ENCODE measurements at places on chromosomes 6 and 20.
A peak's percentile ranks its signal among the peaks of the same experiment; 100 is the strongest.

DNA sequence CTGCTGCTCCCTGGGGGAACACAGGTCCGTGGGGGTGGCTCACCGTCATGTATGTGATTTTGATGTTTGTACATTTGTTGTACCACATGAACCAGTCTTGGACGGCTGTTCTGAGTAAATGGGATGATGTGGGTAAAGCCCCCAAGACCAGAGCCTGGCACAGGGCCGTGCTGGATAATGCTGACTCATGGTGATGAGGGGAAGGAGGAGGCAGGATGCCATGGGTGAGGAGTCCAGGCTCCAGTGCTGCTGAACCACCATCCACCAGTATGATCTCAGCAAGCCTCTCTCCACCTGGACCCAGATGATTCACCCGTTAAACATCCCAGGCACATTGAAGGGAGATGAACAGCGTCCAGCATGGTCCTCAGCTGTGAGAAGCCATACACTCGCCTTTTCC, 9.6 kb upstream of the APCDD1L start:
- no peak for DNase-seq

DNA sequence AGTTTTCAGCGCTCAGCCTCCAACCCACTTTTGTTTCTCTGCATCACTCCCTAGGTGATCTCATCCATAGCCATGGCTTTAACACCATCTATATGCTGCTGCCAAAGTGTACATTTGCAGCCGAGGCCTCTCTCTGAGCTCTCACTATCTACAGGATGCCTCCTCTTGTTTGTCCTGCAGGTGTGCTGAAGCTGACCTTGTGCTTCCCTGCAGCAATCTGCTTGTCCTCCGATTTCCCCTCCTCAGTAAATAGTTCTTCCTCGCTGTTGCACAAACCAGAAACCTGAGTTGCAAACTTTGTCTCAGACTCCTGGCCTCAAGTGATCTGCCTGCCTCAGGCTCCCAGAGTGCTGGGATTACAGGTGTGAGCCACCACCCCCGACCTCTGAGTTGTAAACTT, 3.7 kb upstream of the TXNDC5 start:
- no peak for DNase-seq

DNA sequence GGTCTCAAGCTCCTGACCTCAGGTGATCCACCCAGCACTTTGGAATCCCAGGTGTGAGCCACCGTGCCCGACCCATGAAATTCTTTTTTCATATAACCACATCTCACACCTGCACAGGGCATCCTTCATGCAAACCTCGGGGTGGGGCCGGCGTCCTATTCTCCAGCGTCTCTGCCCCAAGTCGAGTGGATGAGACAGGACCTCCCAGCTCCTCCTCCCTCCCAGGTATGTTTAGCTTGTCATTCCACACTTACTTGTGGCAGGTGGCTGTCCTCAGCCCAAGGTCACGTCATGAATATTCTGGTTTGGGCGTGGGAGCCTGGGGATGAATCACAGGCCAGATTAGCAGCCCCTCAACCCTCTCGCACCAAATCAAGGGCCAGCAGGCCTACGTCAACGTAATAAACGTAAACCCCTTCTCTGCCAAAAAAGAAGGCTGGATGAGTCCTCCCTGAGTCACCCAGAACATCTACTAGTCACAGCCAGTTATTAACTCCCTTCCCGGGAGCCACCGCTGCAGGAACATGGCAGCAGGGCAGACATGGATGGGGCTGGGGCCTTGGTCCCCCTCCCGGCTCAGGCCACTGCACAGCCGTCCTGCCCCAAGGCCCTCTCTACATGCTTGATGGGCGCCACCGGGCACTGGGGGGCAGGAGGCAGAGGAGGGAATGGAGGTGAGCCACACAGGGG, 91.7 kb downstream of the YTHDF1 start:
- DNase-seq: no peak

- no peak for DNase-seq
These were observed 110.2 kb upstream of the RREB1 start for GRCh38 chr6:6997263-6998193.

GRCh38 chr6:133340557-133340956, 99.4 kb downstream of the EYA4 start:
- DNase-seq: no peak

DNA sequence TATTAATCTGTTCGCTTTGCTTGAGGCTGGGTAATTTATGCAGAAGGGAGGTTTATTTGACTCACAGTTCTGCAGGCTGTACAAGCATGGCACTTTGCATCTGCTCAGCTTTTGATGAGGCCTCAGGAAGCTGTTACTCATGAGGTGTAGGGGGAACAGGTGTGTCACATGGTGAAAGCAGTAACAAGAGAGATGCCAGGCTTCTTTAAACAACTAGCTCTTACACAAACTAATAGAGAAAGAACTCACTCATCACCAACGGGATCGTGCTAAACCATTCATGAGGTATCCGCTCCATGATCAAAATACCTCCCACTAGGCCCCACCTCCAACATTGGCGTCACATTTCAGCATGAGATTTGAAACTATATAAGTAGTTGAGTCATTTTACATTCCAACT, 34.4 kb upstream of the GCLC start:
- no peak for DNase-seq

GRCh38 chr20:44734938-44735337, 10.7 kb upstream of the KCNK15 start:
- no peak for DNase-seq

DNA sequence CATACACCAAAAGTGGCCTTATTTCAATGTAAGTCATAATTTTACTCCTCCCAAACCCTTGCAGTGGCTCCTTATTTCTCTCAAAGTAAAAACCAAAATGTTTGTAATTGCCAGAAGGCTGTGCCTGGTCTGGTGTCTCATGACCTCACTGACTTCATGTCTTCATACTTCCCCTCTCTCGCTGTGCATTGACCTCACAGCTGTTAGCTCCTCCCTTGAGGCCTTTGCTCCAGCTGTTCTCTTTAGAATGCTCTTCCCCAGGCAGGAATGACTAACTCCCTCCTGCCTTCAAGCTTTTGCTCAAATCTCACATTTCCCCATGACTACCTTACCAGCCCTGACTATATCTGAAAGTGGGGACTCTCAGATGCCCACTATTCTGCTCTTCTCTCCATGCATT, 83.3 kb downstream of the MTFR2 start:
- no peak for DNase-seq

- peak; percentile 88 for DNase-seq
These were observed 10.7 kb upstream of the PLEKHG1 start for GRCh38 chr6:150588888-150589499.

DNA sequence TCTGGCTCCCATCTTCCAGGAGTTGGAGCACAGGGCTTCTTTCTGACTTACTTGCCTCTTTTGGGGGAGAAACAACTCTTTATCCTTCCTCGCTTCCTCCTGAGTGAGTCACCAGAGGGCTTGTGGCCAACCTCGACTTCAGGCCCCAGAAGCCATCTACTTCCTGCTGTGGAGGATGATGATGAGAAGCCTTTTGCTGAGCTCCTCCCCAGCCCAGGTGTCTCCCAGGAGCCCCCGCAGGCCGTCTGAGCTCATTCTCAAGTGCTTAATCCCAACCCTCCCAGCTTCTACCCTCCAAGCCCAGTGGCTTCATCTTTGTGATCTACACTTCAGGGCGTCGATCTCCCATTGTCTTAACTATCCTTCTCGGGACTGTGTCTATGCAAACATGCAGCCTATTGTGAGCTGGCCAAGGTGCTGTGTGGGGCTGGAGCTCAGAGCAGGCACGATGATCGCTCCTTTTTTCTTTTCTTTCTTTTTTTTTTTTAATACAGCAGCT, 27.9 kb downstream of the SDCBP2 start:
- DNase-seq: no peak

- DNase-seq: no peak
These were observed 36.6 kb upstream of the HIVEP1 start for GRCh38 chr6:11975353-11975977.

DNA sequence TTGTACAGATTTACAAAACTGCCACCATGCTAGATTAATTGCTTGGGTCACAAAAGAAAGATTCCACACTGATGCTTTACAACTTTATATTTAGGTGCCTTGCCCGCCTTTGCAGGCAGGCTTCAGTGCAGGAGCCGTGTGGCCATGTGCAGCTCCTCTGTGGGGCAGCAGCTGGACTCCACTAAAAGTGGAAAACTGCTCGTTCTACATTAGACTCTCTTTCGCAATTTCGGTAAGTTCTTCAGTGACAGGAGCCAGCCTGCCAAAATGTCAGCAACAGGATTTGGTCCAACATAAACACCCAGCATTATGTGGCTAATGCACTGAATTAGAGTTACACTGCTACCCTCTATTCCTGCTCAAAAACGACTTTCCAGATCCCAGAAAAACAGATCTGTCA, 174.4 kb upstream of the KCNK16 start:
- no peak for DNase-seq

GRCh38 chr20:46618316-46619100, 32.8 kb downstream of the SLC13A3 start:
- no peak for DNase-seq

- no peak for DNase-seq
These were observed 608.7 kb downstream of the EYS start for GRCh38 chr6:65098349-65098748.

DNA sequence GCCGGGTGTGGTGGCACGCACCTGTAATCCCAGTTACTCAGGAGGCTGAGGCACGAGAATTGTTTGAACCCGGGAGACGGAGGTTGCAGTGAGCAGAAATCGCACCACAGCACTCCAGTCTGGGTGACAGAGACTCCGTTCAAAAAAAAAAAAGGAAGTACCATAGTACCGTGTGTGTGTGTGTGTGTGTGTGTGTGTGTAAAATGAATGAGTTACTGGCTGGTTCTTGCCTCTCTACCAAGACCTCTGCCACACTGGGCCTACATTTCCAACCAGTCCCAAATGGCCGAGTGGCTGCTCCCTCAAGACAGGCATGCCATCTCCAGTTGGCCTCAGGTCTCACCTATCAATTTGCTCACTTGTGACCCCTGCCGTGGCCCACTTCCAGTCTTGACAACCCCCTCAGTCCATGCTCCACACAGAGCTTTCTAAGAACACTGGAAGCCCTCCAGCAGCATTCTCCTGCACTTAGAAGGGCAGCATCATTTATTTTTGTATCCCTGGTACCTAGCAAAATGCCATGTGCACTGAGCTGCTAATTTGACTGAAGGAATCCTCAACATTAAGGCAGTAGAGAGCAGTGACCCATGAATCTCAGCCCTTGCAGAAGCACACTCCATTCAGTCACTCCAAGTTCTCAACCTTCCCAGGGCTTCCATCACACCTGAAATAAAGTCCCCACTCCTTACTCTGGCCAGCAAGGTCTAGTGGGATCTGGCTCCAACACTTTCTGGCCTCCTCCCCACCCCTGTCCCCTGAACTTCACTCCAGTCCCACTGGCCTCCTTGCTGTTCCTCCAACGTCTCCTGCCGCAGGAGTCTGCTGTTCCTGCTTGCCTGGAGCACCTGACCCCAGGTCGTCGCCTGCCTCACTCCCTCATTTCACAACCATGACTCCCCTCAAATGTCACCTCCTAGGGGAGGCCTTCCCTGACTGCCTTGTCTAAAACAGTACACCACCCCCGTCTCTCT, 29.9 kb downstream of the COX4I2 start:
- DNase-seq: no peak

GRCh38 chr6:111417181-111417585, 65.8 kb downstream of the REV3L start:
- no peak for DNase-seq

DNA sequence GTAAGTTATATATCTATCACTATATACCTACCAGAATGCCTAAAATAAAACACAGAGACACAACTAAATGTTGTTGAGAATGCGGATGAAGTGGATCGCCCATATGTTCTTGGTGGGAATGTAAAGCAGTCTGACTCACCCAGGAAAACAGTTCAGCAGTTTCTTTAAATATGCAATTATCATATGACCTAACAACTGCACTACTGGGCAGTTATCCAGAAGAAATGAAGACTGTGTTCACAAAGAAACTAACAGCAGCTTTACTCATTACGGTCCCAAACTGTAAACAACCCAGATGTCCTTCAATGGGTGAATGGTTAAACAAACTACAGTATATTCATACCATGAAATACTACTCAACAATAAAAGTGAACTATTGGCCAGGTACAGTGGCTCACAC, 14.3 kb upstream of the ZC3H12D start:
- DNase-seq: peak; percentile 46

DNA sequence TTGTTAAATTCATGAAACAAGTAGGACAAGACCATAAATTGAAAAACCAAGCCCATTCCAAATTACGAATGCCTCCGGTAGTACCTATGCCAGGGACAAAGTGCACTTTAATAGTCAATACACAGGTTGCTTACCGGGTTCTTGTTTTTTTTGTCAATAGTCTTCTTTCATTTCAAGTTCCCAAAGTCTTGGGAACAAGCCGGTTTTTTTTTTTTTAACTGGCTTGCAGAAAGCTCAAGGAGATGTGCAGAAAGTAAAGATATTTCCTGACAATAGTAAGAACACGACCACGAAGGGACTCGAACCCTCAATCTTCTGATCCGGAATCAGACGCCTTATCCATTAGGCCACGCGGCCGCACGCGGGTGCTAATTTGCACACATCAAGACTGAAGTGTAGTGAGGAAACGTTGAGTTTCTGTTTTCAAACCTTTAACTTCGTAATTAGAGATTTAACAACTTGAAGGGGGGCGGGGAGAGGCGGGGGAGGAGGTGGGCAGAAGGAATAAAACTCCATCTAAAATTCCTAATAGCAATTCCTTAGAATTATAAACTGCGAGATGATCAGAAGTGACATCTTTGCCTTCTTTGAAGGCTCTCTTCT, 181.0 kb downstream of the TRIM27 start:
- DNase-seq: no peak

GRCh38 chr6:107154801-107155160, 39.5 kb upstream of the BEND3 start:
- DNase-seq: peak; percentile 74

DNA sequence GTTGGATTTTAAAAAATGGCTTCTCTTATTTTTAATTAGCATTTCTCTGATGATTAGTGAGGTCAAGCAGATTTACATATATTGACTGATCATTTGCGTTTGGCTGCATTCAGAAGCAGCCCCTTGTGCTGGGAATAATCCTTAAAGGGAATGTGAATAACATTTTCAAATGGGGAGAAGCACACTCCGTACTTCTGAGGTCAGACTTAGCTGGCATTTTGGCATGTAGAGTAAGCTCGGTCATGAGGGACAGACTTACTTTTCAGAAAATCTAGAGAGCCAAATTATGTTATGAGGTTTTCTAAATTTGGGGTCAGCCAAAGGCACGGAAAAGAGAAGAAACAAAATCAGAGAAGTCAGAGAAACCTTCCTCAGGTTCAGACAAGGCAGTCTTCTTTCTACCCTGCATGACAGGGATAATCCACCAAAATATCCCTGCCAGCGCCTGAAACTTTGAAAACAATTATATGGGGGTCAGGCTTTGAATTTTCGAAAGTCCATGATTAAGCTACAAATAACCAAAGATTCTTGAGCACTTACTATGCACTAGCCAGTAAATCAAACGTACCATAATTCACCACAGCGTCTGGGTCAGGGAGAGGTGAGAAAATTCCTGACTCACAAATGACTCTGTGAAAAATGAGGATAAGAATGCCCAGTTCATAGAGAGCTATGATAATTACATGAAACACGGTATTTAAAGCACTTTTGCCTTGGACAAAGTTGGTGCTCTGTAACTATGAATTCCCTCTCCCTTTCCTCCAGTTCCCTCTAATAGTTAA, 44.9 kb downstream of the ADAT2 start:
- no peak for DNase-seq
